ENCODE measurements at places on chromosomes 12 and 14.

- peak; percentile 96 for DNase-seq
Observed at GRCh38 chr12:118052324-118053070, 8.5 kb downstream of the WSB2 start.

DNA sequence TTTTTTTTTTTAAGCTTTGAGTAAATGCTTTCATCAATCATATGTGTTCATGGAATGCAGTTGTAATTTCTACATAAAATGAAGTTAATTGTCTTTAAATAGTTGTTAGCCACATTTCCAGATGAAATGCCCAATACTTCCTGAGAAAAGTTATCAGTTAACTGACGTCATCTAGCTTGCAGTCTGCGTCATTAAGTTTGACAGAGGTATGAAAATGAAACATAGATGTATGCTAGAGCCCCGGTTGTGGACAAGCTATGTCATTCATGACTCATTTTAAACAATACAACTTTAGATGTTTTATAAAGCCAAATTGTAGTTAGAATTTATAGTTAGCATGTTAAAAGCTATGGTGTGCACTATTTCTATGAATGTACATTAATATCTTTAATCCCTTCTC, 90.7 kb downstream of the PLEKHA5 start:
- DNase-seq: no peak

- DNase-seq: no peak
Observed at GRCh38 chr14:55277972-55278740, 6.9 kb downstream of the FBXO34 start.

- DNase-seq: no peak
Observed at GRCh38 chr14:52363041-52363704, 49.1 kb downstream of the PTGER2 start.

DNA sequence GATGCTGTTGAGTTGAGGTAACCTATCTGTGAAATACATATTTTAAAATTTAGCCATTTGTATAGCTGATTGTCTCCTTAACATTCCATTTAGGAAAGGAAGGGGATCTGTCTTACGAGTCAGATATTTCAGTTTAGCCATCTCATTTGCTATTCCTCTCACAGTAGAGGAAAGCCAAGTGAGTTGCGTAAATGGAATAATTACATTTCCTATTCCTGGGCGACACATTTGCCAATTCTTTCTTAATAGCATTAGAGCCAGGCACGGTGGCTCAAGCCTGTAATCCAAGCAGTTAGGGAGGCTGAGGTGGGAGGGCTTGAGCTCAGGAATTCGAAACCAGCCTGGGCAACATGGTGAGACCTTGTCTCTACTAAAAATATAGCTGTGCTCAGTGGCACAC, 116.3 kb downstream of the TMX1 start:
- no peak for DNase-seq

DNA sequence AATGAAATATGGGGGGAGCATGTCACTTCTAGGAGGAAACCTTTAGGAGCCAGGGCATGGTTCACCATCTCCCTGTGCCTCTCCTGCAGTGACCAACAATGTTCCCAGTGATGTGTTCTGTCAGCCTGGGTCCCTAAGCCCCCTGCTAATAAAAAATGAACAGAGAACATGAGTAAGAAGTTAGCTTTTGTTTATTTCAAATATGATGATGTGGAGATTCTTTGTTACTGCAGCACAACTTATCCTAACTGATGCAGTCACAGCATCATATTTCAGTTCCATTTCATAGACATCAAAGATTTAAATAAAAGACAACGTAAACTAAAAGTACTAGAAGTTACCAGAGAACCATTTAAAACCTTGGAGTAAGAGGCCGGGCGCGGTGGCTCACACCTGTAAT, 43.9 kb downstream of the SERPINA3 start:
- DNase-seq: no peak

GRCh38 chr14:54169254-54169924, 212.8 kb upstream of the BMP4 start:
- DNase-seq: peak; percentile 26

DNA sequence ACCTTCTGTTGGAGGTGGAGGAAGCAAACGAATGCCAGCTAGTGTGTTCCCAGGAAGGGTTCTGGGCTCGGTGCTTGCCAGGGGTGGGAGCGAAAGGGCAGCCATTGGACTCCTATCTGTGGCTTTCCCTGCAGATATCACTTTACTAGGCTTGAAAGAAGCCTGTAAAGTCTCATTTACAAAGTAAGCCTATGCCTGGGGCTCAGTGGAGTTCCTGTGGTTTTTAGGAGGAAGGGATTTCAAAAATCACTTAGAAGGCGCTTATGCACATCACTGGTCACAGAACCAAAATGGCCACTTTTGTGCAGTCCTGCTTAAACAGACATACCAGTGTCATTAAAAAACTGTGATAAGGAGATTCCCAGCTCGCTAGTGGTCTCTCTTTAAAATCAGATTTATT, 22.7 kb downstream of the CLMN start:
- DNase-seq: no peak

DNA sequence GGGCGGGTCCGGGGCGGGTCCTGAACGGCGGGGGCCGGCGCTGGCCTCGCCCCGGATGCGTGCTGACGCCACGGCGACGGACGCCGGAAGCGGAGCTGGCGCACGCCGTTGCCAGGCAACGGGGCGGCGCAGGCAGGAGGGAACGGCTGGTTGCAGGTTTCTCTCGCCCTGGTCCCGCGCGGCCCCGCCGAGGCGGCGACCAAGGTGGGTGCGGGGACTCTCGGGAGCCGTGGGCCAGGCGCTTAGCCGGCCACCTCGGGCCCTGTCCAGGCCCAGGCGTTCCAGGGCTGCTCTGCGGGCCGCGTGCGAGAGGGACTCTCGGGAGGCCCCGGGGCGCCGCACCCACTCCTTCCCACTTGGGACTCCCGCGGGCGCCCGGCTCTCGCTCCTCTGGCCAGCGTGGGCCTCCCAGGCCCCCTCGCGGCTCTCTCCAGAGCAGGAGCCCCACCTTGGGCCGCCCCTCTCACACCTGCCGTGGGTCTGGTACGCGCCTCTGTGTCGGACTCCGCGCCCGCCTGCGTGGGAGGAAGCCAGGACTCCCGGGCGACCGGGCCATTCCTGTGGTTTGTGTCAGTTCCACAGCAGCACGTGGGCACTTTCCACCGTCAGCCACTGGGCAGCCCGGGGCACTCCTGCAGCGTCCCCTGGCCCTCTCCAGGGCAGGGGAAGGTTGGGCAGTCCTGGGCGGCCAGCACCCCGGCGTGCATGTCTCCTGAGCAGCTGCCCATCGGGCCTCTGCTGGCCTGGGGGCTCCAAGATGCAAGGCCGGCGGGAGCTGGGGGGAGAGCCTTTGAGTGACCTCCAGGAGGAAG, at the start of gene CLBA1:
TSS of gene CLBA1 (plus strand) at position 114 of the 812 bp plus-strand sequence. CDS start at position 758, 644 bp downstream.
- no peak for DNase-seq

DNA sequence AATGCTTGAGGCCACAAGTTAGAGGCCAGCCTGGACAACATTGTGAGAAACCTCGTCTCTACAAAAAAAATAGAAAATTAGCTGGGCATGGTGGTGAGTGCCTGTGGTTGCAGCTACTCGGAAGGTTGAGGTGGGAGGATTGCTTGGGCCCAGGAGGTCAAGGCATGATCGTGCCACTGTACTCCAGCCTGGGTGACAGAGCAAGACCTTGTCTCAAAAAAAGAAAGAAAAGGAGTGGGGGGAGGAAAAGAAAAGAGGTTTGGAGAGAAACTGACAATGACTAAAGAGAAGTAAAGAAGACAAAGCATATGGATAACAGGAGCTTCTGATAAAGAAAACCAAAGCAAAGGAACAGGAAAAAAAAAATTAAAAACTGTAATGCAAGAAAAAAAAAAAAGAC, 37.4 kb upstream of the SELPLG start:
- DNase-seq: no peak

Data from BJ (cell line).